ENCODE measurements at places on chromosomes 12 and 14. TPM values are rescaled to one million over a fixed set of nuclear protein-coding genes. Genes with fewer than 3 reads are reported as not detected.

DNA sequence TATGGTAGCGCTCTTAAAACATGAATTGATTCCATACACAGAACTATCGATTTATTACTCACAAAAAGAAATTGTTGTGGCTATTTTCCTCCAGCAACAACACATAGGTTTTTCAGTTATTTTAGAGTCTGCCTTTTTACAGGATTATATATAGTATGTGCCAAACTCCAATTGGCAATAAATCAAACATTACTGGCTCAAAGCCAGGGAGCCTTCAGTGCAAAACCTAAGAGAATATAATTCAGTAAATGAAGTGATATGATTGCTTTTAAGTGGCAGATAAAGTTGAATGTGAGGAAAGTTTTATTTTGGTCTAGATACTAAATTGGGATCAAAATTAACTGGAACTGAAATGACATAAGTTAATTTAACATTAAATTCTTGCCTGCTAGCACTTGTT, 234.8 kb downstream of the PIK3C2G start:
- no peak for DNase-seq

- no peak for DNase-seq
Measured at GRCh38 chr12:122661938-122662337, 41.2 kb downstream of the HCAR2 start.

GRCh38 chr14:99258876-99259726, 12.9 kb downstream of the BCL11B start:
- no peak for DNase-seq

DNA sequence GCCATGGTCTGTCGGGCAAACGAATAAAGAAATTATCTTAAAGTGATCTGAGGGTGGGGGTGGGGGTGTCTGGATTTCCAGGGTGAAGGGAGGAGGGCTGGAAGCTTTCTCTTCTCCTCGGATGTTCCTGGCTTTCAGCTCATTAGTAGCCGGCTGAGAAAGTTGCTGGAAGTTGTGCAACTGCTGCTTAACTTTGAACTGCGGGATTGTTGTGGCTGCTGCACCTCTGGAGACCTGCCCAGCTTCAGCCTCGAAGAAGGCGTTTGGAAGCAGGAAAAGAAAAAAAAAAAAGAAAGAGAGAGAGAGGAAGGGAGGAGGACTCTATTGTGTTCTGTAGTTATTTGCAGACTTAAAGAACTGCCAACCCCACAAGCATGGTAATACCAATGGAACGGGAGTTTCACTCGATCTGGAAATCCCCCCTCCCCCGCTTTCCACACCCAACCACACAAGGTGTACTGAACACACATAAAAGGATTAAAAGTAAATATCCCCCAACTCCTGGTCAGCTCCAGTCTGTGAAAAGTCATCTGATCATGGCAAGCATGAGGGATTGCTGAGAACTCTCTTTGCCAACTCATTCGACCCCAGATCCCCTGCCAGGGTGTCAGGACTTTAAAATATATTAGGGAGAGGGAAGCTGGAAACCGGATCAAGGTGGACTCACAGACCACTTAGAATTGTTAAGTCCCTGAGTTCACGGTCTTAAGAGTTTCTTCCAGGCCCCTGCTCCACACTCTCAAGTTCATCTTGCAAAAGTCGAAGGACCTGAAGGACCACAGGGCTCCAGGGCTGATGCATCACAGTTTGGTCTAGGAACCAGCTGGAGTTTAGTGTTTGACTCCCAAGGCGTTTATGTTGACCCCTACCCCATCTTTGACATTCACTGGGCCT, at the start of gene RASSF9:
Gene RASSF9 (minus strand): TSS at position 213 of the 894 bp plus-strand sequence. CDS start 208 bp downstream, at position 5.
- peak; percentile 72 for DNase-seq

DNA sequence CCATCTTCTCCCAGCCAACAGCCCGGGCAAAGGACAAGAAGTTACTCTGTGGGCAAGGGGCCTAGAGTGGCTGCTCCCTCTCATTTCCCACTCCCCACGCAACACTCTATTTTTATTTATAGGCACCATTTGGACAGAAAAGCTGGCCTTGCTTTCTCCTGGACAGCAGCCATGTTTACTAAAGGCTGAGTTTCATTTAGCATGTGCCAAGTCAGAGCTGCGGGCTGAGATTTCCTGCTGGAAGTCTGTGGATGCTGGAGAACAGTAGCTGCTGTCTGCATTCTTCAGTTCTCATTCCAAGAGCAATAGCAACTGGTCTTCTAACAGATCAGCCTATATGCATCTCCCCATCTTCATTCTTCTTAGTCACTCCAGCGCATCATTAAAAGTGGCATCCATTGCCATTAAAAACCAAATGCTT, 8.3 kb downstream of the COL2A1 start:
- no peak for DNase-seq

DNA sequence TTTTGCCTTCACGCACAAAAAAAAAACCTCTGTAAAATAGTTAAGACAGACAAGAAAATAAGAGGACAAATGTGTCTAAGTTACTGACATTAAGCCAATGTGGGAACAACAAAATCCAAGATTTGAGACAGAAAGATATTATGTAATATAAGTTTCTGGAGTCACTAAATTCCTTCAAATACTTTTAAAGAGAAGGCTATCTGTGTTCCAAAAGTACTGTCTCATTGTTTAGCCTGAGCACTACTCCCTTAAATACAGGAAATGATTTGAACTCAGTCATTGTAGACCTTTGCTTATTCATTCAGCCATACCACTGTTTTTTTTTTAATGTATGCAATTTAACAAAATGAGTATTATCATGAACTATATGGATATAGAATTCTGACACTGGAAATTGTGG, 82.7 kb upstream of the KITLG start:
- DNase-seq: no peak

- DNase-seq: no peak
Measured at GRCh38 chr12:121093487-121093891, 39.2 kb upstream of the P2RX7 start.

DNA sequence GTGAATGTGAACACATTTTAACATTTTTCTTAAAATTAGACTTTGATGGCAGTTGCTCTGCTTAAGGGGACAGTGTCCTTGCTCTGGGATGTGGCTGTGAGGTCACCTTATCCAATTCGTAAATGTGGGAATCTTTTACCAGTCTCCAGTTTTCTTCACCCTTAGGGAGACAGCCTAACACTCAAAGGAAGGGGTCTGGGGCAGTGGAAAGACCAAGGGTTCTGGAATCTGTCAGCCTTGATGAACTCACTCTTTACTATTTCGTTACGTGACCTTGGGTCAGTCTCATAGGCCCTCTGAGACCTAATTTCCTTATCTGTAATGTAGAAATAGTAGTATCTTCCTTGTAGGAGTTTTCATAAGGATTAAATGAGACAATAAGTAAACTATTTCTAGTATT, 245.6 kb upstream of the ATP2B1 start:
- no peak for DNase-seq

DNA sequence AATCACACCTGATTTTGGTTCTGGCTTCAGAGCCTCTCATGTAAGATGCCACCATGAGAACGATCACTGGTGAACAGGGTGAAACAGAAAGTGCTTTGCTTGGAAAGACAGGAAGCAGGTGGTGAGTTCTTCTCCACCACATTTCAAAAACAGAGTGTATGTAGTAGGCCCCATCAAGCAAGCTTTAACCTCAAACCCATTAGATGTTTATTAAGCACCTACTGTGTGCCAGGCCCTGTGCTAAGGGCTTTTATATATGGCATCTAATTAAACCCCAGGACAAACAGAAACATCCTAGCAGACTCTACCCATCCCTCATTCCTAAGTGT, 47.8 kb upstream of the MED13L start:
- no peak for DNase-seq

DNA sequence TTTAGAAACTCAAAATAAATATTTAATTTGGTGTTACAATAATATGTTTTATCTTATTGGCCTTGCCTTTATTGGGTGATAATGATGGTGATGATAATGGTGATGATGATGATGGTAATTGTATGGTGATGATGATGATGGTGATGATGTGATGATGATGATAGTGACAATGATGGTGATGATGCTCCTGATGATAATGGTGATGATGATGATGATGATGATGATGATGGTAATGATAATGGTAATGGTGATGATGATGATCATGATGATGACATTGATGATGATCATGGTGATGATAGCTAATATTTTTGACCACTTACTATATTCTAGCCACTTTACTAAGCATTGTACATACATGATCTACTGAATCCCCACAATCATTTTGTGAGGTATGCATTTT, 1548.6 kb upstream of the TMEM132C start:
- DNase-seq: no peak

GRCh38 chr12:38279756-38280155, 36.8 kb upstream of the ALG10B start:
- no peak for DNase-seq

GRCh38 chr12:104282109-104282508, 21.4 kb upstream of the EID3 start:
- DNase-seq: no peak

- no peak for DNase-seq
Measured at GRCh38 chr12:94812345-94812744, 162.0 kb upstream of the TMCC3 start.

DNA sequence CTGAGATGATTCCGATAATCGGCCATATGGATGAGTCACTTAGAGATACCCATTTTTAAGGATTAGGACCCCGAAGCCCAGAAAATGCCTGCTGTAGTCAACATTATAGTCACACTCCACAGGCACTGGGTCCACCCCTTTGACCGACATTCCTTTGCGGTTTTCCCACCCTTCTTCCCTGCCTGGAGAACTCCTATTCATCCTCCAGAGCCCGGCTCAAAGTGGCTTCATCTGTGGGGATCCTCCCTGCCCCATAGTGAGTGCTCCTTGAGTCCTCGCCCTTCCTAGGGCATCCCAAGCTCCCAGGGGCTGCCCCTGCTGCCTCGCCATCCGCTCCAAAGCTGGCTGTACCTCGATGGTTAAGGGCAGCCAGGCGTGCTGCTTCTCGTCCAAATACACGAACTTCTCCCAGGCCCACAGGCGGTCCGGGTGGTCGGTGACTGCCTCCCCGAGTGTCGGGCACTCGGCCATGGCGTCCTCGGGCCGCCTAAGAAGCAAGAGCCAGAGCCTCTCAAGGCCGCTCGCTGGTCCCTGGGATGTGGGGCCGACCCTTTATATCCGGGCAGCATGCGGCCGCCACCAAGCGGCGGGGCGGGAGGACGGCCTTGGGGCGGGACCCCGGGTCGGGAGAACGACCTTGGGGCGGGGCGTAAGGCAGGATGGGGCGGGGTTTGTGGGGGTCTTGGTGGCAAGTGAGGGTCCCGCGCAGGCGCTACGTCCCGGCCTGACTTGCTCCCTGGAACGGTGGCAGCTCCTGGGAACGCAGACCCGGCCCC, at the start of gene TCL1A:
Gene TCL1A (minus strand): TSS at position 530 of the 776 bp plus-strand sequence. CDS start 59 bp downstream, at position 471.
- DNase-seq: no peak

SCYL2 gene
- total RNA-seq: 25.4 TPM

GARIN6 gene
- total RNA-seq: not detected

STYK1 gene
- 0.12 TPM for total RNA-seq

PZP gene
- 0.42 TPM for total RNA-seq

TMEM229B gene
- 6.5 TPM for total RNA-seq

SERPINA3 gene
- 232 TPM for total RNA-seq

ZNF384 gene
- total RNA-seq: 28.3 TPM

ASCL1 gene
- not detected for total RNA-seq

VRTN gene
- total RNA-seq: not detected

GLT8D2 gene
- 7.5 TPM for total RNA-seq
